ENCODE measurements at places on chromosomes 16 and 17.

DNA sequence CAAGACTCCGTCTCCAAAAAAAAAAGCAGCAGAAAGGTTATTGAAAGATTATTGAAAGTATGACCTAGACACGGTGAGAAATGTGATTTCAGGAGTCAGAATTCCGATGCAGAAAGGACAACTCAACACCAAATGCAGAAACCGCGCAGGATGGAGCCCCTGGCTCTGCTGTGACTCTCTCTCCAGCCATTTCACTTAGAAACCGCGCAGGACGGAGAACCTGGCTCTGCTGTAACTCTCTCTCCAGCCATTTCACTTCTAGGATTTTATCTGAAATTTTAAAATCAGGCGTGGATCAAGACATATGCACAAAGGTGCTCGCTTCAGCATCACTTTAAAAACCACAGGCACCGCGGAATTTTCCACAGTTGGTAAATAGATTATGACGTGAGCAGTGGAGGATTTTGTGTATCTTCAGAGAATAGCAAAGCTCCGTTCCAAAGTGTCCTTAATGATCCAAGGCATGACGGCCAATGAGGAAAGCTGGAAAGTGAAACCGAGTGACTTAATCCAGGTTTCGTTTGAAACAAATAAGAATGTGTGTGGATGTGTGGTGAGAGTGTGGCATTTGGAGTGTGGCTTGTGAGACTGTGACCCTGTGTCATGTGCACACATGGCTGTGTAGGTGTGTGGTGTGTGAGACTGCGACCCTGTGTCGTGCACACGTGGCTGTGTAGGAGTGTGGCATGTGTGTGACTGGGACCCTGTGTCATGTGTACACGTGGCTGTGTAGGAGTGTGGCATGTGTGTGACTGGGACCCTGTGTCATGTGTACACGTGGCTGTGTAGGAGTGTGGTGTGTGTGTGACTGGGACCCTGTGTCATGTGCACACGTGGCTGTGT is 9.5 kb downstream of the UTS2R start:
- DNase-seq = peak; percentile 61

DNA sequence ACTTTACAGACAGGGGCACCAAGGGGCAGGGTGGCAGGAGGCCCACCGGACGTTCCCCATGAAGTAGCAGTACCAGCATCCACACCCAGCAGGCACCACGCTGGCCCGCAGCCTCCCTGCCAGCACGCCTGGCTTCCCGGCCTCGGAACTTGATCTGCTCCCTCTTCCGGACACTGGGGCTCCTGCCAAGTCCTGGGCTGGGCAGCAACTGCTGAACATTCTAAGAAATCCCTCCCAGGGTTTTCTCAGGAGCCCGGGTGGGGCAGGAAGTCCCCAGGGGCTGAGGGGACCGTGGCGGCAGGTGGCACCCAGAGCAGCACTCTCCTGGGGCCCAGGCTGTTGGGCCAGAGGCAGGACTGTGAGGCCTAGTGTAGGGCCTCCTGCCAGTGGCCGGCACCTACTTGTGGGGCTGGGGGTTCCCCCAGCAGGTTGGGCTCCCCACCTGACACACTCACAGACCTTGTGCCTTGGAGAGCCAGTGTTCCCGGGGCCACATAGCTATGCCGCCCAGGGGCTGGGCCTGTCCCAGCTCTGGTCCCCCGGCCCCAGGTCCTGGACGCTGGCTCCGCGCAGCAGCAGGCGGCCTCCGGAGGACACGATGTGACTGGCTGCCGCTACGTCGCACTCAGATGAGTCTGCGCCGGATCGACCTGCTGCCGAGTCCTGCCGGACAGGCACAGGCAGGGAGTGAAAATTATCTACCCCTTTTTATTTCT is 86.2 kb upstream of the CBX4 start:
- DNase-seq = peak; percentile 87

GRCh38 chr17:7183433-7184090 is 4.4 kb upstream of the ASGR1 start:
- DNase-seq = no peak

DNA sequence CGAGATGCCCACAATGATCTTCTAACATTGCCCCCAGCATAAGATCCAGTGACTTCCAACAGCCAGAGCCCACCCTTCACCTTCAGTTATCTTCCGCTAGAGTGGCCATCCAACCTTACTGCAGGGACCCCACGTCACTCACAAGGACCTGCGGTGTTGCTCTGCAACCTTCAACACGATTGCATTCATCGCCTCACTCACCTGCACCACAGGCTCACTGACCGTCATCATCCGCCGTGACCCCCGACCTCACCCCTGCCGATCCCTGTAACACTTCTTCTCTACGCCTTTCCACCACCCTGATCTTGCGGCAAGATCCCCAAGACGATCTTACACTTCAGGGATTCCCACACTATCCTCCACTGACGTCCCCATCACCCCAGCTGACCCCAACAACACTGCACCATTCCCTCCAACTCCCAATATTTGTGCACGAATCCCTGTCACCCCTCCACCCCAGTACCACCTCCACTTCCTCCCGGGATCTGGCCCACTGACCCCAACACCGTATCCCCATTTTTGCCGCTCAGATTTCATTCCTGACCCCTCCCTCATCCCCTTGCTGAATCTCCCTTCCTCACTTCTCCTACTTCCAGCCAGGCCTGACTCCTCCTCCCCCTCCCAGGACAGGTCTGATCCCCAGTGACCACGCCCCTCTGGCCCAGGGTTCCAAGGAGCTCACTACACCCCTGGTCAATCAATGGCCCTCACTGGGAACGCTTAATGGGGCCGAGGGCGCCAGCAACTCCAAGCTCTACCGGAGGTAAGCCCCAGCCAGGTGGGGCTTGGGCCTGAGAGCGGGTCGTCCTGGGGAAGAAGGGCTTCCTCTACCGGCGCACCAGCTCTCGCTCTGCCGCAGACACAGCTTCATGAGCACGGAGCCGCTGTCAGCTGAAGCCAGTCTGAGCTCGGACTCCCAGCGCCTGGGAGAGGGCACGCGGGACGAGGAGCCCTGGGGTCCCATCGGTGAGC is 7.6 kb downstream of the RUNDC3A start:
- no peak for DNase-seq

DNA sequence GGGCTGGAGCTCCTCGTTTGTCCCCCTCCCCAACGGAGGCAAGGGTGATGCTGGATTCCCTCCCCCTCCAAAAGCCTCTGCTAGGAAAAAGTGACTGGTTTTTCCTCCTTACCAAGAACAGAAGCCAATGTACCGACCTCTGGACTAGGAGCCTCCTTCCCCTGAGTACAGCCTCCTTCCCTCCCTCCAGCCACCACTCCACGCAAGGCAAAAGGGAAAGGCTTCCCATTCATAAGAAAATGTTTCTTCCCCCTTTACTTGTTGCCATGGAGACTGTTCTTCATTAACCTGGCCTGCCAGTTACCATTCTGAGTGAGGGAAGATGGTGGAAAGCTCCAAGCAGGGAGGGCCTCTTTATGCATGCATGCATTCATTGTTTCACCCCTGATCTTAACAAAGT is 4.3 kb upstream of the PIMREG start:
- DNase-seq = no peak

DNA sequence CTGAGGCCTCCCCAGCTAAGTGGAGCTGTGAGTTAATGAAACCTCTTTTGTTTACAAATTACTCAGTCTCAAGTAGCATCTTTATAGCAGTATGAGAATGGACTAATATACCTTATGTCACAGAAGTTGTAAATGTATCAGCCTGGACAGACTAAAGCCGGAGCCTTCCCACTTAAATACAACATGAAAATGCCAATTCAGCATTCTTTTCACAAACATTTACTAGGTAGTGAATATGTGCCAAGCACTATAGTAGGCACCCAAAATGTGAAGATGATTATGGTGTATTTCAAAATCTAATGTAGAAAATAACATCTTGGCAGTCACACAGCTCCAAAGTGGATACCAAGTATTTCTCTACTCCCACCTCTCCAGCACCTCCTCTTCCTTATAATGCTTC is 693.0 kb downstream of the KCNJ2 start:
- no peak for DNase-seq

DNA sequence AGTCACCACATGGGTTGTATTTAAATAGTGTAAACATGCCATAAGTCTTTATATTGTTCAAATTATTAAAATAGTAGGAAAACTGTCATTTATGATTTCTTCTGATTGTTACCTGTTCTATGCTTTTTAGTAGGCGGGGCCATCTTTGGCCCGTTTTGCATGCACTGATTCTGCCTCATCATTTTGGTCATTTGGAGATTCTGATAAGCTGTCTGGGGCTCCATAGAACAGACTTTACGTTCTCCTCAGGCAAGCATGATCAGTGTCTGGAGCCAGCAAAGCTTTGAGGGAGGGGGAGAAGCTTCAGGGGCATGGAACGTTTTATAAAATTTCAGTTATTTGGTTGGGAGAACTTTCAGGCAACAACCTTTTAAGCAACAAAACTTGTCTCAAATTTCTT is 8.8 kb downstream of the NDEL1 start:
- DNase-seq = no peak

GRCh38 chr17:39235555-39236449 is 10.1 kb upstream of the STAC2 start:
- peak; percentile 62 for DNase-seq

DNA sequence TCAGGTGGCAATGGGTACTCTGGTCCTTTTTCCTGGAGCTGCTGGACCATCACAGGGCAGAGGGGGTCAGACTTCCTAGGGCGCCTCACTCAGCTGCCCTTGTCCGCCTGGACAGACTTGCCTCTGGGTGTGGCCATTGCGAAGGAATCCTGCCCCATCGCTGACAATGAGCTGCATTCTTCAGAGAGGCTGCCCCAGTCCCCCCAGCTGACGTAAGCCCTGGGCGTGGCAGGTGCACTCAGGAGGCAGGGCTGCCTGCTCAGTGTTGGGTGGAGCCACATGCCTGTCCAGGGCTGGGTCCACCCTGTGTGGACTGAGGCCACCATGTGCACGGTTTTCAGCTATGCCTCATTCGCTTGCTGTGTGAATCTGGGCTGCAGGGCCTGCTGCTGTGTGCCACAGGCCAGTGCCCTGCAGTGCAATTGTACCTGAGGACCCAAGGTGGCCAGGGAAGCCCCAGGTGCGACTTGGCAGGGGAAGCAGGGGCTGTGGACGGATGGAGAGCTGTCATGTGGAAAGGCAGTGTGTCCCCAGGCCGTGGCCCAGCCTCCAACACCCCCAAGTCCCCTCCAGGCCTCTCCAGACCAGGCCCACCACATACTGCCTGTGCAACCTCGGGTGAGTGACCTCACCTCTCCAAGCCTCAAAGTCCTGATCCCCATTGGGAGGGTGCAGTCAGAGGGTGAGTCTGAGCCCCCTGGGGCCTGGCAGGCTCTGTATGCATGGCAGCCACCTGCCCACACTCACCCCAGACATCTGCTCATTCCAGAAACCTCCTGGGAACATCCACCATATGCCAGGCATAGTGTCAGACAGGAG is 14.0 kb upstream of the MPRIP start:
- DNase-seq = peak; percentile 100

DNA sequence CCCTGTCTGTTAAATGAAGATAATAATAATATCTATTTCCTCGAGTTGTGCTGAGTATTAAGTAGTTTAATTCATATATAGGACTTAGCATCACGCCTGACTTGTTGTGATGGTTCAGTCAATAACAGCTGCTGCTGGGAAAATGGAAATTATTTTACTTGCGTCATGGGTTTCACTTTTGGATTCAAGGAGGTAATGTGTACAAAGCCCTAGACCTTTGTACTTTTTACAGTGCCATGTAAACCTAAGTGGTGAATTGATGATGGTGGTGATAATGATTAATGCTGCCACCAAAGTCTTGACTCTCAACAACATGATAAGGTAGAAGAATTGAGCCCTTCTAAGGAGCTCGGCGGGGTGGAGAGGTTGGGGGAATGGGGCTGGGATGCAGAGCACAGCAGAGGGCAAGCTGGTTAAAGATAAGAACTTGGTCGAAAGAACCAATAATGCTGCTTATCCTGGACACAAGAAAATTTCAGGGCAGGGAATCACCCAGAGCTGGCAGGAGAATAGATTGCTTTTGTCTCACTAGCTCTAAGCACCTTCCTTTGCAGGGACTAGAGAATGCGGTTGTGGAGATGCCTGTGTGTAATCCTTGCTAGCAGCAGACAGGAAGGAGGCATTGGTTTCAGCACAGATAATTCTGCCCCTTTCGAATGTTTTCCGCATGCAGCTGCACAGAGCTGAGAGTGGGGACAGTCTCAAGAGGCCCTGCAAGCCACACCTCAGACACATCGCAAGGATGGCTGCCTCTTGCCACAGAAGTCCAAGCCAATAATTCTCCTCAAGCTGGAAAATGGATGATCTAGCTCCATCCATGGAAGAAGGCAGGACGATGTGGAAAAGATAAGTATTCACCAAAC is 187.1 kb downstream of the TMEM114 start:
- DNase-seq = no peak

- no peak for DNase-seq
These were observed 9.1 kb downstream of the NAGPA start for GRCh38 chr16:5024632-5025031.
